Mesangial cell (primary cell): ENCODE measurements at places on chromosomes 11 and 22. TPM values are rescaled to one million over a fixed set of nuclear protein-coding genes. Genes with fewer than 3 reads are reported as not detected.

Gene NXPE4
- not detected in 2 replicates for total RNA-seq

Gene MOV10L1
- total RNA-seq: under 0.01 and 0.76 TPM in 2 replicates

Gene MGAT3
- total RNA-seq: 0.16 and 2.2 TPM in 2 replicates

Gene MYRF
- total RNA-seq: 45.6 and 93.3 TPM in 2 replicates

Gene SPATA19
- total RNA-seq: not detected in 2 replicates

Gene GAS2
- total RNA-seq: 1.9 and 2.4 TPM in 2 replicates

Gene TMPRSS4
- 0.25 TPM in 1 of 2 replicates, not detected in the other for total RNA-seq

Gene F2
- 0.13 TPM in 1 of 2 replicates, not detected in the other for total RNA-seq

Gene CPT1B
- 1.9 TPM in 1 of 2 replicates, not detected in the other for total RNA-seq

Gene UPB1
- total RNA-seq: 0.16 and 0.38 TPM in 2 replicates

Gene UVRAG
- 6.2 and 8.7 TPM in 2 replicates for total RNA-seq

Gene CHRDL2
- total RNA-seq: not detected in 2 replicates

Gene HBG2
- total RNA-seq: not detected in 2 replicates

Gene INCENP
- 13.3 and 100 TPM in 2 replicates for total RNA-seq

Gene INS
- total RNA-seq: not detected in 2 replicates

Gene FLRT1
- under 0.01 and 0.25 TPM in 2 replicates for total RNA-seq

Gene PGA5
- not detected in 2 replicates for total RNA-seq

Gene CALCA
- 0.89 TPM in 1 of 2 replicates, not detected in the other for total RNA-seq

Gene SCARF2
- 19.4 and 38.8 TPM in 2 replicates for total RNA-seq
